AG08395 (cell line): ENCODE measurements at places on chromosomes 7 and 10.

GRCh38 chr7:111561654-111561903 is 713 bp downstream of the IMMP2L start:
- DNase-seq, result no peak

DNA sequence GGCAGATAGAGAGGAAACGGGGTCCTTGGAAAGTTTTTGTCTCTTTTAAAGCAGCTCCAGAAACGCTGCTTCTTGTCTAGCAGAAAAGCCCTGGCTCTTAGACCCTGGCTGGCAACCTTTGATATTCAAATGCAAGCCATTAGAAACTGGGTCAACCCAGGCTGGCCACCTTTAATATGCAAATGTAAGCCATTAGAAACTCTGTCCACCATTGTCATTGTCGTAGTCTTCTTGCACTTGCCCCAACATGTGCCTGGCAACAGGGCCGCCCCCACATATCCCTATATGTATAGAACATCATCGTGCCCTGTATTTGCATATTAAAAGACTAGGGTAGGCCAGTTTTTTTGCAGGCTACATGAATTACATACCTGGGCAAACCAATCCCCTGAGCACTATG is 621.3 kb upstream of the DPP6 start:
- DNase-seq, result no peak

DNA sequence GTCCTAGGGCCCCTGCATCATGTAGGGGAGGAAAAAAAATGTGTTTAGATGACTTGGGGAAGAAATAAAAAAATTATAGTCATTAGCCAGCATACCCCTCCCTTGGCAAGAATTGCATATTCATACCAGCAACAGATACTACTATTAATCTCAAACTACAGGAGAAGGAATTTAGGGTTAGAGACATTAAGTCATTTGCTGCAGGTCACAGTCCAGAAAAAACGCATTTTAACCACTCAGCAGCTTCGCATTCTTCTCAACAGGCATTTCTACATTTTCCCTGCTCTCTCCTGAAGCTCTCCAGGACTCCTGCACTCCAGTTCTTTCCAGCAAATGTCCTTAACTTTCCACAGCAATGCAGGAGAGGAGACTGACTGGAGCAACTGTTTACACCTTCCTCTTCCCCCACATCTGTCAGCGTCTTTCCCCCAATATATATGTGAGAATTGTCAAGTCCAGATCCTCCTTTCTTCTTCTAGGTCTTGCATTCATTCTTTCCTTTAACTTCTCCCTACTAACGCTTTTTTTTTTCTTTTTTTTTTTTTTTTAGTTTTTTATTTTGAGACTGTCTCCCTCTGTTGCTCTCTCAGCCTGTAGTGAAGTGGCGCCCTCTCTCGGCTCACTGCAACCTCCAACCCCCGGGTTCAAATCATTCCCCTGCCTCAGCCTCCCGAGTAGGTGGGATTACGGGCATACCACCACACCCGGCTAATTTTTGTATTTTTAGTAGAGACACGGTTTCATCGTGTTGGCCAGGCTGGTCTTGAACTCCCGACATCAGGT is 35.6 kb downstream of the PRPS1L1 start:
- no peak for DNase-seq

DNA sequence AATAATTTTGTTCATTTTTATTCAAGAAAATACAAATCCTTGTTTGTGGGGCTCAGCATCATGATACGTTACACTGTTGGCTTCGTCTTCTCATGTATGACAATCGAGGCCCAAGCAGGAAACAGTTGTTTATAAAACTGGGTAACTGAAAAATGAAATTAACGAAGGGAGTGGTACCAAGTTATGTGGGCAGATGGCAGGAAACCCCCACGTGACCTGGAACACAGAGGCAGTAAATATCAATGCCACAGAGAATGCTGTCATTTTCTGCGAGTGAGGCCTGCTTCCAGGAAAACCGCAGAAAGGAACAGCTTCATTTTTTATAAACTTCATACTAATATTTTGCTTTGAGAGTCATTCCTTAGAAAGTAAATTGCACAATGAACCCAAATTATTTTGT is 201.0 kb upstream of the ADARB2 start:
- no peak for DNase-seq

DNA sequence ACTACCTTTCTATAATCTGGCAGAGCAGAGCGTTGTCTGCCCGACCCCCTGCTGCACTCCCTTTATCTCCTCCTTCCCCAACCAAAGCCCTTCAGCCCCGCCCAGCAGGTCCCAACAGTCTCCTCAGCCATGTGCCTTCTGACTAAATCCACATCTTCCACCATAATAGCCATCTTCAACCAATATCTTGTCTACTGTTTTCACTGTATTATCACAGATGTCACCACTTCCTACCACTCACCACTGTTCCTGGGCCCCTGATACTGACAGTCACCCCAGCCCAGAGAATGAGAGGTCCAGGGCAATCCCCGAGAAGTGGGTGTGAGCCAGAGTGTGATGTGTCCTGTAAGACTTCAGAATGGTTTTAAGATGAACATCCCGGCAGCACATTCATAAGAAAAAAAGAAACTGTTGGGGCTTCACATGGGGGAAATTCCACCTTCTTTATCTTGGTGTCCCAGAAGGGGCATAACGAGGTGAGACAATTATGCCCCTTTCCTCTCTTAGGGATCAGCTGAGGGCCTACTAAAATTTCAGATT is 25.3 kb downstream of the CCDC6 start:
- no peak for DNase-seq

GRCh38 chr10:127896590-127896989 is 3.8 kb upstream of the CLRN3 start:
- DNase-seq, result no peak

GRCh38 chr10:59677253-59677831 is 32.3 kb downstream of the SLC16A9 start:
- no peak for DNase-seq

- no peak for DNase-seq
Observed at GRCh38 chr7:91949221-91950009, 8.8 kb downstream of the AKAP9 start.

DNA sequence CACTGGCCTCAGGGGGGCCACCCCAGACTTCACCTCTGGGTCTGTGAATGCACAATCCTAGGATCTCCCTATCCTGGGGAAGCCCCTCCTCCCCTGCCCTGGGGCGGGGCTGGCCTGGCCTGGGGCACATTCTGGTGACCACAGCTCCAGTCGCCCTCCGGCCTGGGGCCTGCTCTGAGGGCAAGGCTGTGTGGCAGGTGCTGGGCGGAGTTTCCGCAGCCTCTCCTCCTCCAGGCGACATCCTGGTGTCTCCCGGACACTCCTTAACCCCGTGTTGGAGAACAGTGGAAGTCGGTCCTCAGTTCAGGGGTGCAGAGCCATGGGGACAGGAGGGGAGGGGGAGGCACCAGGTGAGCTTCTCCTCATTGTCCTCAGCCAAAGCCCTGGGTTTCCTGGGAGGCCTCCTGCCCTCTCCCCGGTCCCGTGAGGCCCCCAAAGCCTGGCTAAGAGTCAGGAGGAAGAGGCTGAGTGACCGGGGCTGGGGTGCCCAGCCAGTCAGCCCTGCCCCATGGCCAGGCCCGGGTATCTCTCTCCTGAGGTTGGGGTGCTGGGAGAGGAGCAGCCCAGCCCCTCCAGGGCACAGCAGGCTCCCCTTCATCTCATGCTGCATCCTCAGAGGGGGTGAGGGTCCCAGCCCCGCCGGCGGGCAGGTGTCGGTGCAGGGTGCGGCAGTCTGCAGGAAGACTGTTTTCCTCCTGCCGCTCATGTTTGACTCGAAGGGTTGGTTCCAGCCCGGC is 22.6 kb downstream of the UNCX start:
- DNase-seq, result no peak

- peak; percentile 60 for DNase-seq
Observed at GRCh38 chr7:2522780-2523433, 3.3 kb downstream of the LFNG start.

- DNase-seq, result no peak
Observed at GRCh38 chr10:13527864-13528122, 1.0 kb downstream of the BEND7 start.

DNA sequence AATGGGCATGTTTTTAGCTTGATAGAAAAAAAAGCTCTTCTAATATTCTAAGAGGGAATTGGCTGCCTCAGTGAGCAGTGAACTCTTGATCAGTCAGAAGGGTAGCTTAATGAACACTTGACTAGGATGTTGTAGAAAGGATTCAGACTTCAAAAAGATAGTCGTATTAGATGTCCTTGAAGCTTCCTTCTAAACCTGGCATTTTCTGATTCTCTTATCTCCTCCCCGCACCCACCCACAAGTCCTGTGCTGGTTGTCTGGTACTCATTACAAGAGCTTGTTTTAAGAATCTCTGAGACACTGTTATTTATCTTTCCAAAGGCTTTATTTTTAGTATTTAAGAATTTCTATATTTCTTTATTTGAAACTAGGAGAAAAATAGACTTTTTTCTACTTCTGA is 7.4 kb upstream of the SMIM30 start:
- no peak for DNase-seq

DNA sequence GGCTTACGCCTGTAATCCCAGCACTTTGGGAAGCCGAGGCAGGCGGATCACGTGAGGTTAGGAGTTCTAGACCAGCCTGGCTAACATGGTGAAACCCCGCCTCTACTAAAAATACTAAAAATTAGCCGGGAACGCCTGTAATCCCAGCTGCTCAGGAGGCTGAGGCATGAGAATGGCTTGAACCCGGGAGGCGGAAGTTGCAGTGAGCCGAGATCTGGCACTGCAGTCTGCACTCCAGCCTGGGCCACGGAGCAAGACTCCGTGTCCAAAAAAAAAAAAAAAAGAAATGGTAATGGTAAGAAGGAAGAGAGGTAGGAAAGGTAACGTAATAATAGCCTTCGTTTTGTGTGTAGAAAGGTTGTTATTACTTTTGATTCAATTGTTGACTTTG is 1.2 kb downstream of the HSPA14 start:
- no peak for DNase-seq

DNA sequence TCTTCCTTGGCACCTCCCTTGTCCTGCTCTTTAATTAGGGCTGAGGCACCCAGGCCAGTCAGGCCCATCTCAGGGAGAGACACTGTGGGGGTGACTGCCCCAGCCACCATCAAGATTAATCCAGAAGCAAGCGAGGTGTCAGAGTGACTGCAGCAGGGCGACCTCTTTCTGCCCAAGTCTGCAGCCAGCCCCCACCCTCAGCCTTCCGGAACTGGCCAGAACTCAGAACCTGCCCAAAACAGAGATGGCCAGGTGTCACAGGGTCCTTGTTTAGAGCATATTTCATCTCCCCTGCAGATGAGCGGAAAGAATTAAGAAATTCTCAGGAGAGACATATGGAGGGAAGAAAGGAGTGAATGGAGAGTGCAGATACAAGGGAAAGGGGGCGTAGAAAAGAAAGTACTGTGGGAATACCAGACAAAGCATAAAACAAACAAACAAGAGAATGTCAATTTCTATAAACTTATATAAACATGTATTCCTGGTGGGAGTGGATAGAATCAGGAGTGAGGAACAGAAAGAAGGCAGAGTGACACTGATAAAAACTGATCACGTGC is 188.8 kb upstream of the NRP1 start:
- DNase-seq, result no peak
